Activated CD4-positive, alpha-beta memory T cell treated with anti-CD3 and anti-CD28 coated beads, Interleukin-2, amount 10 ng/mL, durations not matched to agents 7 days and 5 days (primary cell): ENCODE measurements at places on chromosomes 11 and 22. TPM values are rescaled to one million over a fixed set of nuclear protein-coding genes. Genes with fewer than 3 reads are reported as not detected.

DNA sequence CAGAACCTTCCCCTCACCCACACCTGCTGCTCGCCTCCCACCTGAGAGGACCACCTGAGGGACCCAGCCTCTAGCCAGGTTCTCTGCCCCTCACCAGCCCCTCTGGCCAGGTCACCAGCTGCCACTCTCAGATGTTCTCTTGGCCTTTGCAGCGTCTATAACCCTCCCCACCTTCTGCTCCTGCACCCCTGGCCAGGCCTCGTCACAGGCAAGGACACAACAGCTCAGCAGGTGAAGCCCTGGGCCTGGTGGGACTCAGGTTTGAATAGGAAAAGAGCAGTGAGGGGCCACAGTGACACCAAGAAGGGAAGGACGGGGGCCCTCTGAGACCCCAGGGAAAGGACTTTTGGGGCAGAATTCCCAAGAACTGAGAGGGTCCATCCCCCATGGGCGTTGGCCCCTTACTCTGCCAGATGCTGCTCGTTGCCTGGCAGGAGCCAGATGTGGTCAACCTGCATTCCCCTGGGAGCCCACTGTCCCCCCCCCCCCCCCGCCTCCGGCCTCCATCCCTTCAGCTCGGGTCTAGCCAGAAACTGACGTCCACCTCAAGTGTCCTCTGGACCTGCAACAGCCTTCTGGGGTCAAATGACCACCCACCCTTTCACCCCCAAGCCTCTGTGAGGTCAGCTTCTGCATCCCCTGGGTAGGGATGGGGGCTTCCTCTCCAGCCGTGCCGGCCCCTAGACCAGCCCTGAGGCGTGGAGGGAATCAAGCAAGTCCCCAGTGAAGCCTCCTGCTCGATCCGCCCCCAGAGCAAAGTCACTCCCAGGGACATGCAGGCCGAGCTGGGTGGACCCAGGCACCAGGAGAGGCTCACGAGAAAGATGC, 28.7 kb downstream of the SBF1 start:
- no peak for DNase-seq
- no peak overlapping the region for H3K4me3 ChIP-seq
- H3K4me1 ChIP-seq = peaks cover 18% of the 10 kb centered on the region
- peaks cover 44% of the 10 kb centered on the region for H3K36me3 ChIP-seq

DNA sequence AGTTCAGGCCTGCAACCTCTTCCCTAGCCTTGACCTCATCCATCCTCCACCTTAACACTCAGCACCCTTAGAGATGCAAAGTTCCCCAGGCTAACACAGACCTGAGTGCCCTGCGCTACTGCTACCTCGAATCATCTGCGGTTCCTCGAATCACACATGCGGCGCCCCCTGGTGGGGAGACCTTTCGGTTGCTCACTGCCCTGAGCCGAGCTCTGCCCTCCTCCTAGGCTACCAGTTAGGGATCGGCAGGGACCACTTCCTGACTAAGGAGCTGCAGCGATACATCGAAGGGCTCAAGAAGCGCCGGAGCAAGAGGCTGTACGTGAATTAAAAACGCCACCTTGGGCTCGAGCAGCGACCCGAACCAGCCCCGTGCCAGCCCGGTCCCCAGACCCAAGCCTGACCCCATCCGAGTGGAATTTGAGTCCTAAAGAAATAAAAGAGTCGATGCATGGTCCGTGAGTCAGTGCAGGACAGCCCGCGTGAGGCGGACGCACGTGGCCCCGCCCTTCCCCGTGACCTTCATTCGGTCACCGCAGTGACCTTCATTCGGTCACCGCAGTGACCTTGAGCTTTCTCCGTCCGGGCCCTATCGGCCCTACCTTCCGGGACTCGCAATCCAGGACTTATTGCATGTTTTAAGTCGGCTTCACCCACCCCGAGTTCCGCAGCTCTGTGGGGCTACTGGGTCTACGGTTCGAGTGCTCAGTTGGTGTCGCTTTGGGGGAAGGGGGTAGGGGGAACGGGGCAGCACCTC, 830 bp upstream of the ESRRA start:
- peak; percentile 95 for DNase-seq
- H3K27ac ChIP-seq = peak overlapping the region; percentile 97
- H3K4me3 ChIP-seq = peak overlapping the region; percentile 87
- peaks cover 14% of the 10 kb centered on the region for H3K36me3 ChIP-seq
- H3K4me1 ChIP-seq = peaks cover 48% of the 10 kb centered on the region

GRCh38 chr22:35230839-35231584, 26.3 kb upstream of the HMGXB4 start:
- H3K4me1 ChIP-seq = peaks cover 4% of the 10 kb centered on the region
- H3K4me3 ChIP-seq = no peak overlapping the region
- no peak overlapping the region for H3K27ac ChIP-seq
- no peaks in the 10 kb centered on the region for H3K36me3 ChIP-seq
- H3K27me3 ChIP-seq = peaks cover 30% of the 10 kb centered on the region

NRIP3 gene
- total RNA-seq = 2.4 TPM

RAB30 gene
- total RNA-seq = 9.9 TPM

- H3K4me3 ChIP-seq = peak overlapping the region; percentile 69
- peaks cover 3% of the 10 kb centered on the region for H3K36me3 ChIP-seq
- H3K27ac ChIP-seq = no peak overlapping the region
- H3K27me3 ChIP-seq = peaks cover 12% of the 10 kb centered on the region
Observed at GRCh38 chr11:59558270-59558643, 46.9 kb downstream of the OR4D9 start.

GVQW3 gene
- total RNA-seq = 3.7 TPM

FCHSD2 gene
- total RNA-seq = 41.7 TPM

DNA sequence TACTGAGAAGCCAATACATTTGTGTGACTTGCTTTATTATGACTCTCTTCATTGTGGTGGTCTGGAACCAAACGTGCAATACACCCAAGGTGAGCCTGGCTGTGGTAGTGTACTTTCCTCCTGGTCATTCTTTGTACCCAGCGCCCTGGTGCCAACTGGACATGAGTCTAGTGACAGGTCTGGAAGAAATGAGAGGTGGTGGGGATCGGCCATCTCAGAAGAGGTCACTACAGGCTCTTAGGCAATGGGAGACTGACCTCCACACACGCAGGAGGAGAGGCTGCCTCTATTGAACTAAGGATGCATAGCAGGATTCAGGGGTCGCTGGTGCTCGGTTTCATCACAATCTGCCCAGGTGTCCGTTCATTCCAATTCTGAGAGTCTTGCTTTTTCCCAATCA, 56.4 kb upstream of the RTL6 start:
- no peak overlapping the region for H3K4me3 ChIP-seq
- no peak overlapping the region for H3K27ac ChIP-seq
- no peak for DNase-seq
- peaks cover 11% of the 10 kb centered on the region for H3K27me3 ChIP-seq
- peaks cover 4% of the 10 kb centered on the region for H3K4me1 ChIP-seq

PNPLA5 gene
- not detected for total RNA-seq

CHCHD10 gene
- total RNA-seq = 62.4 TPM

GRCh38 chr11:113615773-113616172, 90.3 kb downstream of the TMPRSS5 start:
- peaks cover 33% of the 10 kb centered on the region for H3K27me3 ChIP-seq
- peaks cover 2% of the 10 kb centered on the region for H3K4me1 ChIP-seq
- DNase-seq = no peak
- H3K36me3 ChIP-seq = no peaks in the 10 kb centered on the region

SSRP1 gene
- total RNA-seq = 137 TPM

SMIM35 gene
- 0.45 TPM for total RNA-seq

- H3K4me1 ChIP-seq = peaks cover 38% of the 10 kb centered on the region
- peaks cover 25% of the 10 kb centered on the region for H3K36me3 ChIP-seq
- H3K27me3 ChIP-seq = no peaks in the 10 kb centered on the region
- DNase-seq = no peak
- no peak overlapping the region for H3K4me3 ChIP-seq
- H3K27ac ChIP-seq = no peak overlapping the region
Observed at GRCh38 chr11:118322721-118323120, 18.2 kb downstream of the CD3E start.

MAFF gene
- total RNA-seq = 16.4 TPM

- H3K4me3 ChIP-seq = no peak overlapping the region
- H3K4me1 ChIP-seq = peaks cover 63% of the 10 kb centered on the region
- H3K36me3 ChIP-seq = peaks cover 46% of the 10 kb centered on the region
Observed at GRCh38 chr11:33722590-33723234, 13.5 kb downstream of the CD59 start.

DNA sequence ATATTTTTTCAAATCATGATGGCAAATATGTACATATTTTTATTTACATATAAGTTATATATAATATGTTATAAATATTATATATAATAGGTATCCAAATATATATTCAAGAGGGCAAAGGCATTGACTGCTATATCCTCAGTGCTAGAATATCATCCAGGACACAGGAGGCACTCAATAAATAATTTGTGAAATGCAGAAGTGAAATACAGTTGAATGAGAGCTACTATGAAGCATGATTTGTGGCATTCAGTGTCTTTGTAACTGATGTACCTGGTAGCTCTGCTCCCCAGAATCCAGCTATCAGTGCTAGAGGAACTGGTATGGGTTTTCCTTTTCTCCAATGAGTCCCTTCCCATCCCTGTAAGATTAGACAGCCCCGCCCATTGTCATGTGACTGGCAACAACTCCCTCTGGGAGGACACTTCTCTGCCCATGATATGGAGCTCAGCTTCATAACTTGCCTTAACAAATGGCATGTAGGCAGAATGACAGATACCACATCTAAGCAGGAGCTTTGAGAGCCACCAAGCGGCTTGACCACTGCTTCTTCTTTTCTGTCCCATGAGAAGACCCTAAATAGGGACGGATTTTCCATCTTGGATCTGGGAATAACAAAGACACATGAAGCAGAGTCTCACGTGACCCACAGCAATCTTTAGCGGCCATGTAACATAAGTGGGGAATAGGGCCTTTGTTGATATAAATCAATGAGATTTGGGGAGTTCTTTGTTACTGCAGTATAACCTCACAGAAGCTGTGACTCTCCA, 10.2 kb upstream of the CD82 start:
- H3K27ac ChIP-seq = no peak overlapping the region
- H3K4me1 ChIP-seq = peaks cover 23% of the 10 kb centered on the region
- H3K4me3 ChIP-seq = no peak overlapping the region
- H3K27me3 ChIP-seq = peaks cover 8% of the 10 kb centered on the region
- DNase-seq = no peak

- H3K36me3 ChIP-seq = no peaks in the 10 kb centered on the region
- H3K4me1 ChIP-seq = no peaks in the 10 kb centered on the region
- DNase-seq = no peak
- H3K27ac ChIP-seq = no peak overlapping the region
- no peak overlapping the region for H3K4me3 ChIP-seq
- no peaks in the 10 kb centered on the region for H3K27me3 ChIP-seq
Observed at GRCh38 chr11:101509922-101510321, 73.9 kb downstream of the TRPC6 start.

DNA sequence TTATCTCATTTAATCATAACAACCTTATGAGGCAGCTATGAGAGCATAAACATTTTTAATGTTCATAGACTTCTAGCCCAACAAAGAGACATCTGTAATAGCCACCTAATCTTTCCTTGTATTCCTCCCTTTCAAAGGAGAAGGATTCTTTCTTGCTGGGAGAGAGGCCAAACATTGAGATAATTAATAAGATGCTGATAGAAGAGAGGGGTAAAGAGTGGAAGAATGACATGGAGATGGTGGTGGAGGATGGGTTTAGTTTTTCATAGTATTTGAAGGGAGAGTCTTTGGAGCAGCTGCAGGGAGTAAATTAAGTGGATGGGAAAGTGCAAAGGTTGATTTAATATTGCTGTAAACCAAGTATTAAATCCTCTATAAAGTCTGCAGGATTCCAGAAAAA, 57.9 kb downstream of the ARL14EP start:
- no peaks in the 10 kb centered on the region for H3K36me3 ChIP-seq
- H3K27me3 ChIP-seq = peaks cover 6% of the 10 kb centered on the region
- H3K27ac ChIP-seq = no peak overlapping the region
- H3K4me1 ChIP-seq = no peaks in the 10 kb centered on the region
- DNase-seq = no peak
- no peak overlapping the region for H3K4me3 ChIP-seq

ANGPTL5 gene
- not detected for total RNA-seq

TAGLN gene
- 5.2 TPM for total RNA-seq

SLC22A9 gene
- total RNA-seq = not detected

SEC14L2 gene
- 7.4 TPM for total RNA-seq

ETS1 gene
- total RNA-seq = 572 TPM

RAG2 gene
- not detected for total RNA-seq

ROBO4 gene
- total RNA-seq = not detected

SRSF8 gene
- total RNA-seq = 33.0 TPM

APOL6 gene
- total RNA-seq = 75.6 TPM

- H3K36me3 ChIP-seq = no peaks in the 10 kb centered on the region
- no peak overlapping the region for H3K27ac ChIP-seq
- H3K4me1 ChIP-seq = no peaks in the 10 kb centered on the region
- no peaks in the 10 kb centered on the region for H3K27me3 ChIP-seq
- no peak overlapping the region for H3K4me3 ChIP-seq
- DNase-seq = no peak
Observed at GRCh38 chr11:79393362-79394043, 47.3 kb downstream of the TENM4 start.

- no peak overlapping the region for H3K4me3 ChIP-seq
- DNase-seq = no peak
- H3K4me1 ChIP-seq = peaks cover 16% of the 10 kb centered on the region
- H3K27me3 ChIP-seq = no peaks in the 10 kb centered on the region
- no peak overlapping the region for H3K27ac ChIP-seq
Observed at GRCh38 chr11:2310073-2310785, 8.4 kb downstream of the TSPAN32 start.

DNA sequence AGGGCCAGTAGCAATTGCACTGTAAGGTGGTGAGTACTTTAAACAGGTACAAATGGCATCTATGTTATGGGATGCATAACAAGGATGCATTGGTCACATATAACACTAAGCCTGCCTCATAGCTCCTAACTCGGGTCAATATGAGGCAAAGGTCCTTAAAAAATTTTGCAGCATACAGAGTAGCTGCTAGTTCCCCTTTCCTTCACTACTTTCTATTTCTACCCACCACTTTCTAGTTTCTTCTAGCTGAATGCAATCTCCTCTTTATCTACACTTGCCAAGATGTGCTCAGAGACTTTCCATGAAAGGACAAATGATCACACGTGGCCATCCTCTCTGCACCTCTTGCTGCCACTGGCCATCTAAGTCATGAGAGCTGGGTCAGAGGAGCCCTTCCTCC, 9.8 kb downstream of the OR51F2 start:
- no peak overlapping the region for H3K27ac ChIP-seq
- DNase-seq = no peak
- H3K4me1 ChIP-seq = no peaks in the 10 kb centered on the region
- H3K27me3 ChIP-seq = no peaks in the 10 kb centered on the region

- peaks cover 26% of the 10 kb centered on the region for H3K4me1 ChIP-seq
- no peak overlapping the region for H3K4me3 ChIP-seq
- no peak for DNase-seq
- H3K27ac ChIP-seq = no peak overlapping the region
- H3K36me3 ChIP-seq = peaks cover 64% of the 10 kb centered on the region
- H3K27me3 ChIP-seq = no peaks in the 10 kb centered on the region
Observed at GRCh38 chr11:14698771-14699170, 55.2 kb downstream of the PDE3B start.
